Eye (tissue), 1 donor: ENCODE measurements at places on chromosomes 5 and 9.
A peak's percentile ranks its signal among the peaks of the same experiment; 100 is the strongest.

GRCh38 chr9:134858051-134858841 is 22.4 kb upstream of the FCN2 start:
- DNase-seq = no peak

DNA sequence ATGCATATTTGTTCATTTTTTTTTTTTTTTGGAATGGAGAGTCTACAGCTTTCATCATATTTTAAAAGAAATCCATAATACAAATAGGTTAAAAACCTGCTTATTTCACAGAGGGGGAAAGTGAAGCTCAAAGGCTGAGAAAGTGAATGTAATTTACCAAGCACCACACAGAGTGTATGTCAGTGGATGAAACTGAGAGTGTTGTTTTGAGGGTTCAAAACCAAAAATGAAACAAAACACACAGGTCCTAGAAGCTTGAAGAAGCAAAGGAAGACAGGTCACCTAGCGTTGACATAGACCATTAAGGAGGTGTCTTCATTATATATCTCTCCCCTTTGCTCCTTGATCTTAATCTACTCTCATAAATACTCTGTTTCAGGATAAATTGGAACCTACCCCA is 7.5 kb downstream of the NMUR2 start:
- DNase-seq = no peak

GRCh38 chr5:132293992-132294727 is at the start of gene SLC22A4:
SLC22A4 (plus strand) TSS chr5:132294394; CDS start chr5:132294617, 223 bp downstream.
- DNase-seq = peak; percentile 97

GRCh38 chr5:163496286-163496685 is 9.1 kb upstream of the MAT2B start:
- DNase-seq = no peak

GRCh38 chr9:121213136-121213806 is 11.6 kb upstream of the RAB14 start:
- DNase-seq = peak; percentile 95

GRCh38 chr5:40071870-40072269 is 607.8 kb upstream of the PTGER4 start:
- DNase-seq = peak; percentile 3

- DNase-seq = peak; percentile 33
Observed at GRCh38 chr9:629146-629545, 212.4 kb upstream of the DMRT1 start.
